ENCODE measurements at places on chromosomes 2 and 18.

DNA sequence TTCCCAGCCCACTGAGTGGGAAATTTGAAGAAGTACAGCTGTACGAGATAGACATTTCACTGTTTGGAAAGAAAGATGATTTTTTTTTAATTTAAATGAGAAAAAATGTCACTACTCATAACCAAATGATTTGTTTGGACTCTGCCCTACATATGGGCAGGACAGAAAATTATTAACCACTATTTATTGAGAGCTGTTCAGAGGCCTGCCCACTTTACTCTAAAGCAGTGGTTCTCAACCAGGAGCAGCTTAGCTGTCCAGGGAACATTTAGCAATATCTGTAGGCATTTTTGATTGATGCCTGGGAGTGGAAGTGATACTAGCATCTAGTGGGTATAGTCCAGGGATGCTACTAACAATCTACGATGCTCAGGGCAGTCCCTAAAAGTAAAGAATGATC, 13.4 kb upstream of the DTNA start:
- DNase-seq, result no peak

GRCh38 chr2:44929735-44930273, 11.7 kb upstream of the SIX3 start:
- DNase-seq, result no peak

- DNase-seq, result no peak
Observed at GRCh38 chr2:26605195-26605998, 35.8 kb downstream of the CIB4 start.

GRCh38 chr2:144451443-144451842, 68.5 kb downstream of the ZEB2 start:
- DNase-seq, result no peak

- no peak for DNase-seq
Observed at GRCh38 chr2:58204195-58204959, 36.7 kb downstream of the FANCL start.

DNA sequence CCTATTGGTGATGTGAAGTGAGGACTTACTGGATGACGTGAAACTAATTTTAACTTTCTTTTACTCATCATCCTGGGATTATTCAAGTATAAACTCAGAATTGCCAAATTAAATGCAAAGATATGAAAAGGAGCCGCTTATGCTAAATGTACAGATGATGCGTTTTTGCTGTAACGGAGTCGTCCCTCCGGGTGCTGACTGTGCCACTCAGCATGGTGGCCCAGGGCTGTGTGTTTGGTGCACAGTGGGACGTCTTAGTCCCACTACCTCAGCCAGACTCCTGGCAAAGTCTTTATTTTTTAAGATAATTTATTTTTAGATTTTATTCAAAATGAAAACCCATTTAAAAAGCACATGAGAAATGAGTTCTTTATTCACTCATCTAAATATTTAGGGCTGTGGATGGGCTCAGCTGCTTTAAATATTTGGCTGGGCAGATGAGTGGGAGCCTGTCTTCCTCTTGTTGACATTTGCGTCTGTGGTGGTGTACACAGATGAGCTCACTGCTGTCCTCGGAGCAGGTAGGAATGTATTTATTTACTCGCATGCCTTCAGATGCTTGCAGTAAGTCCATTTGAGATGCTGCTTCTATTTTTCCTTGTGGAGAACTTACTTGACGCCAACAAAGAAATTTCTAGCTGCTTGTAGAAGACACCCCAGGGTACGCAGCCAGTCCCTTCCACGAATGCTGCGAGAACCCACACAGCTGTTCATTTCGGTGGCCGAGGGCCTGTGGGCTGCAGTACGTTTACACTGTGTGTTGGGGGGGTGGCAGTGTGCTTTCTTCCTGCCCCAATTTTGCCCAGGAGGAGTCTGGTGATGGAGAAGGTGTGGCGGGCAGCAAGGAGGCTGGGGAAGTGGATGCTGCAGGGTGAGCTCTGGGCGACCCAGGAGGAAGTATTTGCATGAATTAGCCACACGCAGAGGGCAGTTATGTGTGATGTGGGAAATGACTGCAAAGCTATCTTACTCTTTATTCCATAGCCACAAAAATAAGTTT, 105.0 kb downstream of the AGAP1 start:
- DNase-seq, result no peak

- DNase-seq, result no peak
Observed at GRCh38 chr2:233849607-233850271, 4.6 kb downstream of the HJURP start.

DNA sequence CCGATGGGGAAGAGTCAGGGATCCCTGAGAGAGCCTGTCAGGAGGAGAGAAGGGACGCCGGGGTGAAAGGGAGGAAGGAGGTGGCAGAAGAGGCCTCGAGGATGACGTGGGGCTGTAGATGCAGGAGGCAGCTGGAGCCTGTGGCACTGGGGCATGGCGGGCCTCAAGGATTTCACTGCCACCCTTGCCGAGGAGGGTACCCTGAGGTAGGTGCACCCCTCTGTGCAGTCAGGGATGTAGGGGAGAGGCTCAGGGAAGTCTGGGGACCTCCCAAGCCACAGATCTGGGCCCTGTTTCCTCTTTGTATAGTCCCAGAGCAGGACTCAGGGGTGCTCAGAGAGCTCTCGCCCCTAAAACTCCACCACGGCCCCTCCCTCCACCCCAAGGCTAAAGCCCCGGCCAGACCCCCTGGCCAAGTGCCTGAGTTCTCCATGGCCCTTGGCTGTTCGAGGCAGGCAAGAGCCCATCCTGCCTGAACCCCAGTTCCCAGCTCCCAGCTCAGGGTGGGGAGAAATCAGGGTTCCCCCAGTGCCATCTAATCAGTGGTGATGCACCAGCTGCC, 39.0 kb upstream of the HDAC4 start:
- no peak for DNase-seq

DNA sequence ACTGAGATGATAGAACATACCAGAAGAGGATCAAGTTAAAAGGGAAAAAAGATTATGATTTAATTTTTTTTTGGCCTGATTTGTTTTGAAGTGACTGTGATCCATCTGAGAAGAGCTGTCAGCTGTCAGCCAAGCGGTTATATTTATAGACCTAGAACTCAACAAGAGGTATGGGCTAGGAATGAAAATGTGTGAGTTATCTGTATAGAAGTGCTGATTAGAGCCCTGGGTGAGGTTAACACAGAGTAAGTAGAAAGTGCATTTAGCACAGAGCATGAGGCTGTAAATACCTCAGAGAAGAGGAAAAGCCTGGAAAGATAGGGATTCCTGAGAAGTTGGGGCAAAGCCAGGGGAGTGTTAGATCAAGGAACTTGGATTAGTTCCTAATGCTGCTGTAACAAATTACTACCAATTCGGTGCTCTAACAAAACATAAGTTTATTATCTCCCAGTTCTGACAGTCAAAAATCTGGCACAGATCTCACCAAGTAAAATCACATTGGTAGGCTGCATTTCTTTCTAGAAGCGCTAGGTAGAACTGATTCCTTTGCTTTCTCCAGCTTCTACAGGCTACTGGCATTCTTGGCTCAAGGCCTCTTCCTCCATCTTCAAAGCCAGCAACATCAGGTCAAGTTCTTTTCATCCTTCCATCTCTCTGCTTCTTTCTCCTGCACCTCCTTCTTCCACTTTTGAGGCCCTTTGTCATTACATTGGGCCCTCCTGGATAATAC, 197.4 kb upstream of the SPHKAP start:
- no peak for DNase-seq

GRCh38 chr2:150303281-150303680, 184.2 kb downstream of the RND3 start:
- DNase-seq, result no peak
